ENCODE measurements at places on chromosomes 16 and 17.

DNA sequence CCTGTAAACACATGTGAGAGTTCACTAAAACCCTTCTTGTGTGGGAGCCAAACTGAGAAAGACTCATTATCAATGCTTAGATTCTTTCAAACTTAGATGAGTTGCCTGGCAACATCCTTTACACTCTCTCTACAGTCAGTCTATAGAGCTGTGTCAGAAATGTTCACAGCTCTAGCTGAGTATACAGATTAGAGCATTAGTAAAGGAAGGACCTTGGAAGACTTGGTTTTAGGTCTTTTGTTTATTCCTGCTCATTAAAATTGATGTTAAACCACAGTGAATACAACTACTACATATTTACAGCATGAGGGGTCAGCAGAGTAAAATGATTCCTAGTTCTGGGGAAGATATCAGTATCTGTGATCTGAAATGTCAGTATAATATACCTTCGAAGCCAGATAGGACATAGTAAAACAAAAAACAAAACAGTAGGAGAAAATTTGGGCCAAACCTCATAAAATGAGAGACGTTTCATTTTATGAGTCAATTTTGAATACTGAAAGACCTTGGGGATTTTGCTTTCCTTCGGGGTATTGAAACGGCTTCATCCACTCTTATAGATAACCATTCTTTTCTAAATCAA lies 186.0 kb downstream of the TANC2 start:
- DNase-seq, result no peak

DNA sequence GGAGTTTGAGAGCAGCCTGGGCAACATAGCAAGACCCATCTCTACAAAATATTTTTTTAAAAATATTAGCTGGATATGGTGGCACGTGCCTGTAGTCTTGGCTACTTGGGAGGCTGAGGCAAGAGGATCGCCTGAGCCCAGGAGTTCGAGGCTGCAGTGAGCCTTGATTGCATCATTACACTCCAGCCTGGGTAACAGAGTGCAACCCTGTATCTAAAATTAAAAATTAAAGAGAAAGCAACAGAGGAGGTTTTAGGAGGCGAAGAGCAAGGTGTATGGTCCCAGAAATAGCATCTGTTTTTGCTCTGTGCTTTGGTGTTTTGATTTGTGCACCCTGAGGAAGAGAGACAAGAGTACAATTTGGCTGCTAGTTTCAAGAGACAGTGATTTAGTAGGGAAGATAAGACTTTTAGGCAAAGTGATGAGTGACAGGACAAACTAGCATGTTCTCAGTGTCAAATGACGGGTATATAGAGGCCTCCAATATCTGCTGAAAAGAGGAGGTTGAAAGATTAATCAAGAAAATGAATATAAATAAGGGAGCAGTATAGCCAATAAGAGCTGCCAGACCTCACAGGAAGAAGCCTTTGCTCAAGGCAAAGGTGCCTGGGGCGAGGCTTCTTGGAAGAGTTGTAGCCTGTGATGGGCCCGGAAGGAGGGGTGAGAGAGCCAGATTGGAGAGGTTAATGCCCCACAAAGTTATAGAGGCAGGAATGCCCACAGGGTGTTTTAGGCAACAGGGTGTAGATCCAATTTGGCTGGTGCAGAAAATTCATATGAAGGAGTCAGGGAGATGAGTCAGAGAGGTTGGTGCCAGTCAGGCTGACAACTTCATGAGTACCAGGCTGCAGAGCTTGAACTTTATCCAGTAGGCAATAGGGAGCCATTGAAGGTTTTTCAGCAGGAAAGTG lies 11.4 kb downstream of the HLF start:
- no peak for DNase-seq

GRCh38 chr16:84585886-84586285 lies 32.0 kb downstream of the COTL1 start:
- DNase-seq, result no peak

DNA sequence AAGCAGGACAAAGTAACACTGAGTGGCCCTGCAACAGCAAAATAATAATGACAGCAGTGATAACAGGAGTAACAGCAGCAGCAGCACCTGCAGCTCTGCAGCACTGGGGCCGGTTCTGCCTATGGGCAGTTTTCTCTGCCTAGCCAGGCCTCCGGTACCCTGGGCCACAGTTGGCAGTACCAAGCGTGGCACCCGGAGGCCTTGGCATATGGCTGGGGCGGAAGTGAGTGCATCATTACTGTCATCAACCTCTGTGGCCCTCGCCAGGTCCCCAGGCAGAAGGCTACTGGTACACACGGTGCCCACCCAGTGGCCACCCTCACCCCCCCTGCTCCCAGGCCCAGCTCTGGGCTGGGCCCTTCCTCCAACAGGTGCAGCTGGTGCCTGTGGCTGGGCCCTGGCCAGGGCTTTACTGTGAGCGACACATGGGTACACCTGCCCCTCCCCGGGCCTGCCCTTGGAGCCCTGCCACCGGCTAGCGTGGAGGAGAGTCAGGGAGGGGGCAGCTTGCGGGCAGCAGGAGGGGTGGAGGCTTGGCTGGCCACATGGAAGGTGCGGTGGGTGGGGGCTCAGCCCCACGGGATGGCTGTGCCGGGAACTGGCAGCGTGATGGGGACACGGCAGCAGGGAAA lies 3.0 kb downstream of the KCNJ12 start:
- DNase-seq, result no peak

DNA sequence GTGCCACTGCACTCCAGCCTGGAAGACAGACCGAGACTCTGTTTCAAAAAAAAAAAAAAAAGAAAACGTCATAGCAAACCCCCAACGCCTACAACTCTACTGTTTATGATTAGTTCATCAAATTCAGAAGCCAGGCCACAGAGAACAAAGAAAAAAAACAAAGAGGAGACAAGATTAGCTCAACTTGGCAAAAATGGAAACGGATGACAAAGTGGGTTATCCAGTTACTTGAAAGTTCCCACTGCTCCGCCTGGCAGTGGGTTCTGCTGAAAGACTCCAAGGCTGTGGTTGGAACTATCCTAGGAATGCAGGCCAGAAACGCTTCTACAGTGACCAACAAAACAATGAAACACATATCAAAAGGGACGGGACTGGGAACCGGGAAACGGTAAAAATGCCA lies 53.1 kb downstream of the MRM3 start:
- no peak for DNase-seq

- peak; percentile 41 for DNase-seq
These were observed 696.9 kb downstream of the WWOX start for GRCh38 chr16:78796221-78796866.

DNA sequence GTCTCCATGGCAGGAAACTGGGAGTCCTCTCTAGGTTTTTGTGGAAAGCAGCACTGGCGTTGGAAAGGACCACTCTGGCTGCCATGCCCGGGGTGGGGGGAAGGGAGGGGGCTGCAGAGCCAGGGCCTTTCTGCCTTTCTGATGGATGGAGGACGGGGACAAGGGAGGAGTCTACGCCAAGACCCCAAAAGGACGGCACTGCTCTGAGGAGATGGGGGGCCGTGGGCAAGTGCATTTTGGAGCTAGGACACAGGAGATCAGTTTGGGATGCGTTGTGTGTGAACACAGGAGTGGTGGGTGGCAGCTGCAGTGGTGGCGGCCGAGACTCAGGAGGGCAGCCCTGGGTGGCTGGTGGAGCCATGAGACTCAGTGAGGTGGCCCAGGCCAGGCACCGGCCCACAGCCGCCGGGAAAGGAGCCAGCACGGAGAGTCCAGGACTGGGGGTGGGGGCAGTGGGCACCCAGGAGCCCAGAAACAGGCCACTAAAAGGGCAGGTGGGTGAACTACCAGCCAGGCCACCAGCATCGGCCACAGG lies 2.0 kb downstream of the CENPX start:
- DNase-seq, result no peak

DNA sequence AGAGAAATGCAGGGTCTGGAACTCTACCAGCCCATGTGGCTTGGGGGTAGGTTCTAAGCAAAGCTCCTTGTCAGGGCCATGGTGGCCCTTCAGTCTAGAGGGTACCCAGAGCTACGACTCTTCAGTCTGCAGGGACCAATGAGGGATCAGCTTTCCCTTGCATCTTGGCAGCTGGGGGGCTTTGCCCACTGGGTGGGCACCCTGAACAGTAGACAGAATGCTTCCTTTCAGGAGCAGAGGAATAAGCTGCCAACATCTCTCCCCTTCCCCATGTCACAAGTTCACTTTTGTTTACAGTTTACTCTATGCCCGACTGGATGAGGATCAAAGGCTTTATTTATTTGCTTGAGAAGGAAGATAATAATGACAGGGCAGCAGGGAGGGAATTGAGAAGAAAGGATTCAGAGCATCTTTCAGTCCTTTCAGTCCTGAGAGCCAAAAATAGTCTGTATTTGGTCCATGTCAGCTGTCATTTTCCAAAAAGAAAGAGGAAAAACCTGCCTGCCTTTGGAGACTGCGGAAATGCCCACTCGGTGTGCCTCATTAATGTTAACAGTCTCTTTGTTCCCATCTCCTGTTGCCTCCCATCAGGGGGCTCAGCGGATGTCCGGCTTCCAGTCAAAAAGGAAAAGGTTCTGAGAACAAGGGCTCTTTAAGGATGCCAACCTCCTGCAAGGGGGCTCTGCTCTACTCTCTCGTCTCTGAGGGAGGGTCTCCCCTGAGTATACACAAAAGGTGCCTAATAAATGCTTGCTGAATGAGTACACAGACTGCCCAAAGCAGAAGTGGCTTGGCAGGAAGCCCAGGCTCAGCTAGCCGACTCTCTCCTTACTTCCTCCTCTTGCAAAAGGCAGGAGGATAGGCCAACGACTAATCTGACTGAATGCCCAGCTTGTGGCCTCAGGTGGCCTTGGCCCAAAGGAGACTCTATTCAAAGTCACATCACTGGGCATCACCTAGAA lies 17.1 kb downstream of the TRAF4 start:
- DNase-seq, result no peak

- no peak for DNase-seq
These were observed 110.2 kb upstream of the CPHXL start for GRCh38 chr16:75836347-75837010.

DNA sequence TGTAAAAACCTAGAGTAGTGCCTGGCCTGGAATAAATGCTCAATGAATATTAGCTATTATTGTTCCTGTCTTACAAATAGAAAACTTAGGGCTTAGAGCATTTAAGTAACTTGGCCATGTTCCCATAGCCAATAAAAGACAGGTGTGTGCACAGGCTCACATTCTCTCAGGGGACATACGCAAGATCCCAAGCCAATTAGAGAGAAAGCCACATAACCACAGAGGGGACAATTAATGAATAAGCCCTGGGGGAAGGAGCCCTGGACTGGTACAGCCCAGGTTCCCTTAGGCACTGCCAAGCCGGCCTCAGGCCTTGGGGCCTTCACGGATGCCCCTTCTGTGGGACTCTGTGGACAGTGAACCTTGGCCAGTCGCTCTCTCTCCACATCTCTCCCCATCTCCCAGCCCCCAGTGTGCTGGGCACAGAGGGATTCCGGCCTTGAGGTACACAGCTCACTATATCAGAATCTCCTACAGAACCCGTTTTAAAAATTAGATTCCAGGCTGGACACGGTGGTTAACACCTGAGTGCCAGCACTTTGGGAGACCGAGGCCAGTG lies 27.3 kb upstream of the ABCC12 start:
- no peak for DNase-seq

DNA sequence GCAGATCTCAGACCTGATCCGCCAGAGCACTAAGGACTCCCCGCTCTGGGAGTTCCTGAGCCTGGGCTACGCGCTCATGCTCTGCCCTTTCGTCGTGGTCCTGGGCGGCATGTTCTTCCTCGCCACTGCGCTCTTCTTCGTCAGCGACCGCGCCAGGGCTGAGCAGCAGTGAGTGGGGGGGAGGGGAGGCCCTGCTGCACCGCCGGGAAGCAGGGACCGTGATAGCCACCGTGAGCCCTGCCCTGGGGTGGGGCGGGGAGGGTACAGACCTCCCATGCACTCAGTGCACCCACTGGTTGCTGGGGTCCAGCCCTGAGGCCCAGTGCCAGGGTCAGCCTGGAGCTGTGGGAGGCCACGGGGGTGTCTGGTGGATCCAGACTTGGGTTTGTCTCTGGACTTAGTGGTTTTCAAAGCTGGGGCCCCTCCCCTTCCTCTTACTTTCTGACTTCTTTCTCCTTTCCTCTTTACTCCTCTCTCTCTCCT lies 18.9 kb downstream of the MYBBP1A start:
- DNase-seq, result no peak

- DNase-seq, result no peak
These were observed 17.1 kb downstream of the MPRIP start for GRCh38 chr17:17059301-17059890.

DNA sequence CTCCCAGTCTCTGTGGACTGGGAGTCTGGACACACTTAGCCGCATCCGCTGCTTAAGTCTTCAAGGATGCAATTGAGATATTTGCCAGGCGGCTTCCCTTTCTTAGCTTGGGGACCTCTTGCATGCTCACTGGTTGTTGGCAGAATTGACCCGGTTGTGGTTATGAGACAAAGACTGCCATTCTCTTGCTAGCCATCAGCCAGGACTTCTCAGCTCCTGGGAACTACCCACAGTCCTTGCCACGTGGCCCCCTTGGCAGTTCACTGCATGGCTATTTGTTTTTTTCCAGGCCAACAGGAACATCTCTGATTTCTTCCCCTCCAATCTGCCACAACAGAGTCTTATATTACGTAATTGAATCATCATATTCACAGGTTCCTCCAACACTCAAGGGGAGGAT lies 25.5 kb downstream of the CACNG4 start:
- DNase-seq, result no peak

DNA sequence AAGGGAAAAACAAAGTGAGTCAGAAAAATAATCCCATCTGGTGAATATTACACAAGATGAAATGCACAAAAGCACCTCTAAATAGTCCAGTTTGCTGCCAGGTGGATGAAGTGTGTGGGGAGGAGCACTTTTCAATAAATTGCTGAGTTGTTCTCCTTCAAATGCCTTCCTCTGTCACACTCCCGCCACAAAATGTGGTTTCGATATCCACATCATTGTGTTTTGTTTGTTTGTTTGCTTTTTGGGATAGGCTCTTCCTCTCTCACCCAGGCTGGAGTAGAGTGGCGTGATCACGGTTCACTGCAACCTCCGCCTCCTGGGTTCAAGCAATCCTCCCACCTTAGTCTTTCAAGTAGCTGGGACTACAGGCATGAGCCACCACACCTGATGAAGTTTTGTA lies 24.6 kb upstream of the SHISA9 start:
- DNase-seq, result no peak

GRCh38 chr16:21698169-21699032 lies 34.6 kb downstream of the OTOA start:
- DNase-seq, result no peak

DNA sequence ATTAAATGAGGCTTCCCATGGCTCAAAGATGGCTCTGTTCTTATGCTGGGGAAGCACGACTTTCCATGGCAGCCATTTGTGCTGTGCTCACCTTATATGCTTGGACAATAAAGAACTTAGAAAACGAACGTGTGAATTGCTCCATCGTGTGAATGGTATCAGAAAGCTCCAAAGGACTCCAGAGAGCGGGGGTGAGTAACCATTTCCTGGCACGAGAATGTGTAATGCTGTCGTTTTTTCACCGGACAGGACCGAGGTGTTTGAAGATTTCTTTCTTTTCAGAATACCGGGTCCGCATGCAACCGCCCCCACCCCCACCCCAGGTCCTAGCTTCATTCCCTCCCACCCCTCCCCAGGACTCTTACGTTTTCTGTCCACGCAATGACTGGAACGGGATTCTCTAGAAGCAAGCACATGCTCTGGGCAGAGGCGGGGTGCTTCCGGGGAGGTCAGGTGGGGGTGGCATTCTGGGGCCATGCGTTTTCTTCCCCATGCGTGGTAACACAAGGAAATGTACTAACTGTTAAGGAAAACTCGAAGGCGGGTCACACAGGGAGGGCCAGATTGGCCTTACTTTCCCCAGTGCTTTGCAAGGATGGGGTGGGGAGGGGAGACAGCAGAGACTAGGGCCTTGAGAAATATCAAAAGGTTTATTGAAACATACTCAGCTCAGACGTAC lies 26.2 kb downstream of the GPRC5B start:
- no peak for DNase-seq
